Amygdala (tissue), 56 donors: ENCODE measurements at places on chromosomes 1 and 21.
A peak's percentile ranks its signal among the peaks of the same experiment; 100 is the strongest.

DNA sequence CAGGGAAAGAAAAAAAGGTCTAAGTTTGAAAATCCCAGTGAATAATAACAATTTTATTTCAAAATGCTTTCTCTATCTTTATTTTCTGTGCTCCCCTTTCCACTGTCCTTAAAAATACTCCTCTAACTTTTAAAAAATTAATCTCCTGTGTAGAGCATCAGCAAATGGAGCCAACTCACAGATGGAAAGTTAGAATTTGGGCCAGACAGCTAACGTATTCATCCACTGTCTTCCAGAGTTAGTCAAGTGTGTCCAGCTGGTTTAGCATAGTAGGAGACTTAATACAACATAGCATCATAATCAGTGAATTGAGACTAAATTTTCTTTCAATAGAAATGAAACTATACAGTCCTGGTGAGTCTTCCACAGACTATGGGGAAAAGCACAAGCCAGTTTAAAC is 419.0 kb upstream of the LRRC7 start:
- DNase-seq, result no peak

GRCh38 chr1:245481261-245481660 is 326.5 kb downstream of the KIF26B start:
- DNase-seq, result no peak

GRCh38 chr1:50348449-50349241 is 74.6 kb downstream of the DMRTA2 start:
- peak; percentile 16 for DNase-seq

DNA sequence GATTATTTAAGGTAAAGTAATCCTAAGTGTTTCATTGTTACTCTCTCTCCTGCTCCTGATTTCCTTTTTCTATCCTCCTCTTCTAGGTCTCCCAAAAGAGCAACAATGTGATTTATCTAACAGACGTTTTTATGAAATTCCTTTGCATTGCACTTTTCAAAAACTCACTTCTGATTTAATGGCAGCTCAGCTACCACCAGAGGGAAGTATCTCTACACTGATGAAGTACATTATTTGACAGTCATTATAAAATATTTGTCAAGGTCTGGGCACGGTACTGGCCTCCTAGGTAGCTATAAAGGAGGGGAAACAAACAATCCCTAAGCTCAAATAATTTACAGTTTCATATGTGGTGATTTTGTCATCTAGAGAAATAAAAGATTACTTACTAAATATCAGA is 15.6 kb downstream of the TMPRSS15 start:
- DNase-seq, result no peak

DNA sequence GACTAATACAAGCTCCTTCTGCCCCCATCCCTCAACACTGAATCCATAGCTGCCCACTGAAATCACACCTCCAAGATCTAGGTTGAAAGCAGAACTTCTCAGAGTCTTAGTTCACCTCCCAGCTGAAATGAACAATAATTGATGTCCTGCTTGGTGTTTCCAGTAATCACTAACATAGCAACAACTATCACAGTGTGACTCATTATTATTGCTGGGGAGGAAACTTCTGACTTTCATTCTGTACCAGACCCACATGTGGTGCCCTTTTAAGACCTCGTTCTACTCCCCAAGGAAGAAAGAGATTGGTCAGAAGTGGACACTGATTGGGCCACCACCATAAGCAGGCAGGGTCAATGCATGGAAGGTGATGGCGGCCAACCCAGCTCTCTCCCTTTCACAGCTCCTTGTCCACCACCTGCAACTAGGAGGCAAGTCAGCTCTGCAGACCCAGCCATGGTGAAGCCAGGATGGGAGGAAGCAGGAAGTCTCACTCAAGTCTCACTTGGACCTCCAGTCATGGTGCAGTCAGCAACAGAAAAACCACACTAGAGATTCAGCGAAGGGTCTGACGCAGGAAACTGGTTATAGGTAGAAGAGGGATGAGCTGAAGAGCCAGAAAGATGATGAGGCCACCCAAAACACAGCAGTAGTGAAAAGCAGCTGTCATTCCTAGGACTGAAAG is 720.2 kb downstream of the PTPRU start:
- no peak for DNase-seq

DNA sequence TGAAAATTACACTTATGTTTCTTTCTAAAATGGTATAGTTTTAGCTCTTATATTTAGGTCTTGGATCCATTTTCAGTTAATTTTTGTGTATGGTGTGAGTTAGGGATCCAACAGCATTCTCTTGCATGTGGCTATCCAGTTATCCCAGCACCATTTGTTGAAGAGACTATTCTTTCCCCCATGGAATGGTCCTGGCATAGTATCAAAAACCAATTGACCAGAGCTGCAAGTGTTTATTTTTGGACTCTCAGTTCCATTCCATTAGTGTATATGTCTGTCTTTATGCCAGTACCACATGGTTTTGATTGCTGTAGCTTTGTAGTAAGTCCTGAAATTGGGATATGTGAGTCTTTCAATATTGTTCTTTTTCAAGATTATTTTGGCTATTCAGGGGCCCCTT is 14.3 kb downstream of the TTLL10 start:
- DNase-seq, result no peak

DNA sequence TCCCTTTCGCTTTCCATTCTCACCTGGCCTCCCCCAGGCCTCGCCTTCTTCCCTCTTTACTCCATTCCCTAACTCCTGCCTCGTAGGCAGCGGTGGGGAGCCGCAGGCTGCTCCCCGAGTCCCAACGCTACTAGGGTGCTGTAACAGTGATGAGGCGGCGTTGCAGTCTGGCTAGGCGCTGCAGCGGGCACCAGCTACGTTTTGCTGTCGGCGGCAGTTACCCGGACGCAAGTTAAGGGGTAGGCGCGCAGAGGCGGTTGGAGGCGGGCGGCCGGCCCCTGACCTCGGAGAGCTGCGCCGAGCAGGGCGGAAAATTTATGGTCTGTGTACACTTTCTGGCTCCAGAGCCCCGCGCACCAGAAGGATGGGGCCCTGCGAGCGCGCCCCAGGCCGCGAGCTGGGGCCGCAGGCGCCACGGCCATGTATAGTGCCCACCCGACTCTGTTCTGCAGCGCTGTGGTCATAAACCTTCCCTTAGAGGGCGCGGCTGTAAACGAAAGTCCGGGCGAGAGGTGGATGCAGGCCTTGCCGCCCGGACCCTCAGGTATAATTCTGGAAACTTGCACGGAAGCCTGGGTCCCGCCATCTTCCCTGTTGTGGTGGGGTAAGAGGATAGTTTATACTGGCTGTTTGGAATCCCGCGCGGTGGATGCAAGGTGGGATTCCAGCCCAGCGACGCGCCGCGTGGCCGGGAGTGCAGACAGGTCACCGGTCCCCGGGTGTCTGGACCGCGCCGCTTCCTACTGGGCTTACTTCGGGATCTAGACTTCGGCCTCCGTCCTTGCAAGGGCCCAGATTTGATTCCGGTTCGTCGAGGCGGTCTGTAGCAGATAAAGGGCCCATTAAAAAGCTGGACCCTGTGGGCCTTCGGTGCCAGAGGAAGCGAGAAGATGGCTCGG is 15.0 kb downstream of the HLX start:
- DNase-seq, result no peak

- DNase-seq, result no peak
Measured at GRCh38 chr21:17466166-17466565, 46.7 kb upstream of the CXADR start.

DNA sequence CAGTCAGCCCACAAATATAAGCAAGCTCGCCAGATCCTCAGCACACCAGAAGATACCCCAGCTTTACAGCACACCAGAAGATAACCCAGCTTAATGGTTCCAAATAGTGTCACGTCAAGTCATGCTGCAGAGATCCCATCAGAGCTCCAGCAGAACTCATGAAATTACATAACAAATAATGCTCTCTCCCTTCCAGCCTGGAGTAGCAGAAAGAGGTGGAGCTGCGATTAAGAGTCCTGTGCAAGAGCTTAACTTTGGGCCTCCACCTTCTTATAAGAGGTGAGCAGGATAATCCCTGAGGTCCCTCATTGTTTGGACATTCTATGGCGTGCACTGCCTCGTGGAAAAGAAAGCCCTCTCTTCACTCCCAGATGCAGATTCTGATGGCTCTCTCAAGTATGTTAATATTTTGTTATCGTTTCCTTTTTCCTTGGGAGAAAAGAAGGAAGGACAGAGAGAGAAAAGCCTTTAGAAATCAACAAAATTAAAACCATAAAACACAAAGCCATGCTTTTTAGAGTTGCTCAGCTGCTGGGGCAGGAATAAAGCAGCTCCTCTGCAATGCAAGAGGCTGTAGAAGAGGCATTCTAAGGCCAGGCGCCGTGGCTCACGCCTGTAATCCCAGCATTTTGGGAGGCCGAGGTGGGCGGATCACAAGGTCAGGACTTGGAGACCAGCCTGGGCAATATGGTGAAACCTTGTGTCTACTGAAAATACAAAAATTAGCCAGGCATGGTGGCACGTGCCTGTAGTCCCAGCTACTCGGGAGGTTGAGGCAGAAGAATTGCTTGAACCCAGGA is 59.1 kb downstream of the GLUL start:
- DNase-seq, result no peak

DNA sequence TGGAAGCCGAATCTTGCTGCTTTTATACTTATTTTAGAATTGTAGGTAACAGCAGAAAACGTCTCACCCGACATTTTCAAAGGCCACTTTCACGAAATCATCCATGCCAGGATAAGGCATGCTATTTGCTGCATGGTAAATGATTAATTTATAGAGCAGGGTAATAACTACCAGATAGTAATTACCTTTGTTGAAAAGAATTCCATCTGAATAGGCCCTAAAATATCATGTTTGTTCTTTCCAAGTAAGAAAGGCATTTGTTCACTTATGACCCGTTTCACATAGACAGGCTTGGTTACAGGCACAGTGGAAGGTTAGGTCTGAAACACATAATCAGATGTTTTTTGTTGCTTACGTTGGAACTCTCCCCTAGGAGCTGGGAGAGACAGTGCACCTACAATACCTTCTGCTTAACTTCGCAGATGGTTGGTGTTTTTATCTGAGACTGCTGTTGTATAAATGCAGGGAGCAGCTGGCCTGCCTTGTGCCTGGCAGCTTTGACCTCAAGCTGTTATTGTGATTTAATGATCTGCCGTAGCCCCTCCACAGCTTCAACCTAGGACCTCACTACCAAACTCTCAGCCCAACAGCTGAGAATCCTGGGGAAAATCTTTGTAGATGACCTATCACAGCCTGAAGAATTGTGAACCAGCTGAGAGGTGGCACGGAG is 1.6 kb downstream of the SLC44A3 start:
- no peak for DNase-seq

GRCh38 chr1:172376431-172376830 is 44.1 kb upstream of the C1orf105 start:
- DNase-seq, result no peak

- DNase-seq, result no peak
Measured at GRCh38 chr1:212129781-212130180, 94.2 kb downstream of the DTL start.

GRCh38 chr1:227785805-227786671 is 29.4 kb upstream of the PRSS38 start:
- DNase-seq, result no peak

- DNase-seq, result no peak
Measured at GRCh38 chr21:38379147-38379546, 119.1 kb downstream of the ERG start.

GRCh38 chr1:183609313-183609712 is 19.1 kb upstream of the NCF2 start:
- no peak for DNase-seq

DNA sequence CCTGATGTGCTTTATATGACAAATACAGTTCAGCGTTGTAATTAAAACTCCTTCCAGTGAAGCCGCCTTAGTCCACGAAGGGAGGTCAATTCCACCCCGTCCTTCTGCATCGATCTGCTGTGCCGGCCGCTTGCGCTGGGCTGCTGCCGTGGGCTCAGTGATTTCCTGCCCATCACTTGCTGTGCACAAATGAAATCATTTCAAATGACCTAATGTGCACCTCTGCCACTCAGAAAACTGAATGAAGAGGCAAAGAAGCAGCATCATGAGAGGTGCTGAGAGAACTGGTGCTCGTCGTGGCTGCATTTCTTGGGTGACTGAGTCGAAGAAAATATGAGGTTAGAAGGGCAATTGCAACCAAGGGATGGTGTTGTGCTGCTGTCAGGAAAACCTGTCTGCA is 144.3 kb upstream of the SYT6 start:
- no peak for DNase-seq

GRCh38 chr1:98030483-98030882 is 109.6 kb upstream of the DPYD start:
- DNase-seq, result no peak

DNA sequence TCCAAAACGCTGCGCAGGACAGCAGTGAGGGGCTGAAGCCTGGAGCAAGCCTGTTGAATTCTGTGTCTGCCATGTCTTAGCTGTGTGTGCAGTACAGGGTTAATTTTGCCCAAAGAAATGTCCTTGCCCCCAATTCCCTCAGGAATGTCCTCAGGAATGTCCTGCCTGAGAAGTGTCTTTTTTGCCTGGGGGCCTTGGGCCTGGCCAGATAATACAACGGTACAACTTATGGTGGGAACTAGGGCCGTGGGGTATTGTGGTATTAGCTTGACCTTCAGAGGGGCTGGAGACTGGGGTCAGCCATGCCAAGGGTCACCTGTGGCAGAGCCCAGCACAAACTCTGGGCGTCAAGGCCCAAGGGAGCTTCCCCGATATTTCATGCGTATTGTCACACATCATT is 107.7 kb downstream of the AJAP1 start:
- no peak for DNase-seq

- DNase-seq, result no peak
Measured at GRCh38 chr1:18130356-18130755, 22.8 kb downstream of the IGSF21 start.

DNA sequence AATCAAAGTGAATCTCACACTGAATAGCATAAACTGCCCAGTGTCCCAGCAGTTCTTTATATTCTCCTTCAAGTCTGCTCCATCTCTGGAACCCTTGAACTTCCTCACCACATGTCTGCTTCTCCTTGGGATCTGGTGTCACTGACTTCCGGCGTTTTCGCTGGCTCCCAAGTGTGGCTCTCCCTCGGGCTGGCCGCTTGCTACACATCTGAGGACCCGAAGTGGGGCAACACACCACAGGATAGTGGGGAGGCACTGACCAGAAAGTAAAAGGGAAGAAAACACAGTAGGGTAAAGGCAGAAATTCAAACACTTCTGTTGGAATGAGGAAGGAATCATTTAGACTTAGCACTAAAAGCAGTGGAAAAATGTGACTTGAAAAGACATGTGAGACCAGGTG is 5.1 kb downstream of the NIT1 start:
- no peak for DNase-seq

GRCh38 chr1:97084546-97084945 is 363.0 kb downstream of the PTBP2 start:
- no peak for DNase-seq

GRCh38 chr1:27038020-27038419 is 25.4 kb upstream of the TENT5B start:
- DNase-seq, result no peak

DNA sequence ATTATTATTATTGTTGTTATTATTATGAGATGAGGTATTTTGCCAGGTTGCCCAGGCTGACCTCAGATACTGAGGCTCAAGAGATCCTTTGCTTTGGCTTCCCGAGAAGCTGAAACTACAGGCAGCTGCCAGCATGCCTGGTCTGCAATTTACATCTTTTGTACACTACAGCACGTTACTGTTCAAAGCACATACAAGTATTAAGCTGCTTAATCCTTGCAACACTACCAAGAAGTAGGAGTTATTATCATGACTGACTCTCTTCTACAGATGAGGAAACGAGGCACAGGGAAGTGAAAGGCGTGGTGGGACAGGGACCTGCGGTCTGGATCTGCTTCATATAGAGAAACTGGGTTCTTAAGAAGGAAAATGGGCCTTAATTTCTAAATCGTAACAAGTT is 11.6 kb downstream of the ERG start:
- DNase-seq, result no peak

GRCh38 chr1:223513309-223513708 is 120.1 kb downstream of the CCDC185 start:
- no peak for DNase-seq

- DNase-seq, result no peak
Measured at GRCh38 chr1:6915999-6916565, 130.8 kb downstream of the CAMTA1 start.
